Stimulated activated CD4-positive, alpha-beta T cell treated with anti-CD3 and anti-CD28 coated beads, Interleukin-4, amount 100 ng/mL, for 24 hours (primary cell): ENCODE measurements at places on chromosomes 12 and 14.

GRCh38 chr14:63454863-63455622, 88.1 kb downstream of the PPP2R5E start:
- no peak for DNase-seq

GRCh38 chr14:24312736-24313507, 1.6 kb downstream of the LTB4R start:
- DNase-seq, result no peak

GRCh38 chr12:117300174-117300573, 61.3 kb downstream of the NOS1 start:
- no peak for DNase-seq

DNA sequence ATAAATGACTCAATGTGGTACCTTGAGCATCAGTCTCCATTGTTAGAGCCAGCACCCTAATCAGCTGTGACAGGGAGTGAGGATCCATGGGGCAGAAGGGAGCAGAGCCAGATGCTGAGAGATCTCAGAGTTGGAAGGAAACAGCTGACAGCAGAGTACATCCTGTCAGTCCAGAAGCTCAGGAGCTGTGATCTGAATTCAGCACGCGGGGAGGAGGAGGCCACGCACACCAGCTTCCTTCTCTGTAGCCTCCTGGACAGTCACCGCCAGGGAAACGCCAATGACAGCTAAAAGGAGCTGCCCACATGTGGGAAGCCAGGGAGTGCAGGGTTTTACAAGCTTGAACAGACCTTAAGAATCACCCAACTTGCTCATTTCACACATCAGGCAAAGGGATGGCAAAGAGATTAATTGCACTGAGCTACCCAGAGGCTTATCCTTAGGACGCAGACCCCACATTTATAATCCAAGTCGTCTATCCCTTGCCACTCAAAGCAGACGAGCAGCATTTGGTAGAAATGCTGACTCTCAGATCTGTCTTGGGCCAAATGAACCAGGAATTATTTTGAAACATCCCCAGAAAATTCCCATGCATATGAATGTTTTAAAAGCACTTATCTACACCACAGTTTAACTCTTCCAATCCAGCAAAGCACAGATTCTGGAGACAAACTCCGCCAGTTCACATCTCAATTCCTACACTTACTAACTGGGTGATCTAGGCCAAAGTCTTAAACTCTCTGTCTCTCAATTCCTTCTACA, 322.6 kb upstream of the TMTC1 start:
- DNase-seq, result no peak

GRCh38 chr14:71423481-71423880, 508.7 kb upstream of the RGS6 start:
- DNase-seq, result no peak

GRCh38 chr14:28776482-28777266, 10.1 kb downstream of the FOXG1 start:
- DNase-seq, result no peak
